ENCODE measurements at places on chromosomes 16 and 17.

- H3K36me3 ChIP-seq = peaks cover 30% of the 10 kb centered on the region
- H3K27me3 ChIP-seq = no peaks in the 10 kb centered on the region
- peak; percentile 96 for DNase-seq
- H3K4me1 ChIP-seq = peaks cover 42% of the 10 kb centered on the region
- peak overlapping the region; percentile 98 for H3K27ac ChIP-seq
Observed at GRCh38 chr17:1714980-1715802, 5.0 kb upstream of the TLCD2 start.

DNA sequence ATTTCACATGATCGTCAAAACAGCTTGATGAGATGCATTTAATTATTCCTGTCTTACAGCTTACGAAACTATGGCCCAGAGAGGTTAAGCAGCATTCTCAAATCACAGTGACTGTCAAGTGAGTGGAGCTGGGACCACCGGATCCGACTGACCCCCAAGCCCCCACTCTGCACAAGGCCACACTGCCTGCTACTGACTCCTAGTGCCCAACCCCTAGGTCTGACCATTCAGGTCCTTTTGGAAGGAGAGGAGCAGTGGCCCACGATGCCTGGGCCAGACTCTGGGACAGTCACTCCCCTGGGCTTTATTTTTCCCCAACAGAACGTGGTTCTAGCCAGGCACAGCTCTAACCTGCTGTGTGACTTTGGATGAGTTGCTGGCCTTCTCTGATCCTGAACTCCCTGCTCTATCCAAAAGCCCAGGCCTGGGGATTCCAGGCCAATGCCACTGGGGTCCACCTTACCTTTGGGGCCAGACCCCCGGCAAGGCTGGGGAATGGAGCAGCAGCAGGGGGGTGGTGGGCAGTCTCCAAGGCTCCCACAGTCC lies 9.9 kb downstream of the TSPOAP1 start:
- no peak for DNase-seq
- H3K36me3 ChIP-seq = no peaks in the 10 kb centered on the region
- no peaks in the 10 kb centered on the region for H3K4me1 ChIP-seq
- H3K27me3 ChIP-seq = no peaks in the 10 kb centered on the region
- no peak overlapping the region for H3K4me3 ChIP-seq

GRCh38 chr16:72854267-72854959 lies 193.5 kb downstream of the ZFHX3 start:
- peaks cover 12% of the 10 kb centered on the region for H3K4me1 ChIP-seq
- H3K36me3 ChIP-seq = no peaks in the 10 kb centered on the region
- no peak overlapping the region for H3K27ac ChIP-seq
- H3K4me3 ChIP-seq = no peak overlapping the region
- no peak for DNase-seq

DNA sequence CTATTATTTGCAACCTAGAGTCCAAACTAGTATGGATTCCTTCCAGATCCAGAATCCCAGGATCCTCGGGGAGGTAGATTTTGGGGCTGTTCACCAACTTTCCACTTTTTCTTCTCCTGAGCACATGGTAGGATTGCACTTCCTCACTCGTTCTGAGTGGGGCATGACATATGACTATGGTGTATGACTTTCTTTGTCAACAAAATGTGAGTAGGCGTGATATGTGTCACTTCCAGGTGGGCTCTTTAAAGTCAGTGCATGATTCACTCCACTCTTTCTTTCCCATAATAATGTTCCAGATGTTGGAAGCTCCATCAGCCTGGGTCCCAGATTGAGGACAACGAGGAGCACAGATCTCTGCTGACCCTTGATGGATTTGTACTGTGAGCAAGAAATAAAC lies 21.5 kb downstream of the IRX5 start:
- no peaks in the 10 kb centered on the region for H3K36me3 ChIP-seq
- H3K27ac ChIP-seq = no peak overlapping the region
- no peaks in the 10 kb centered on the region for H3K4me1 ChIP-seq
- H3K4me3 ChIP-seq = no peak overlapping the region

DNA sequence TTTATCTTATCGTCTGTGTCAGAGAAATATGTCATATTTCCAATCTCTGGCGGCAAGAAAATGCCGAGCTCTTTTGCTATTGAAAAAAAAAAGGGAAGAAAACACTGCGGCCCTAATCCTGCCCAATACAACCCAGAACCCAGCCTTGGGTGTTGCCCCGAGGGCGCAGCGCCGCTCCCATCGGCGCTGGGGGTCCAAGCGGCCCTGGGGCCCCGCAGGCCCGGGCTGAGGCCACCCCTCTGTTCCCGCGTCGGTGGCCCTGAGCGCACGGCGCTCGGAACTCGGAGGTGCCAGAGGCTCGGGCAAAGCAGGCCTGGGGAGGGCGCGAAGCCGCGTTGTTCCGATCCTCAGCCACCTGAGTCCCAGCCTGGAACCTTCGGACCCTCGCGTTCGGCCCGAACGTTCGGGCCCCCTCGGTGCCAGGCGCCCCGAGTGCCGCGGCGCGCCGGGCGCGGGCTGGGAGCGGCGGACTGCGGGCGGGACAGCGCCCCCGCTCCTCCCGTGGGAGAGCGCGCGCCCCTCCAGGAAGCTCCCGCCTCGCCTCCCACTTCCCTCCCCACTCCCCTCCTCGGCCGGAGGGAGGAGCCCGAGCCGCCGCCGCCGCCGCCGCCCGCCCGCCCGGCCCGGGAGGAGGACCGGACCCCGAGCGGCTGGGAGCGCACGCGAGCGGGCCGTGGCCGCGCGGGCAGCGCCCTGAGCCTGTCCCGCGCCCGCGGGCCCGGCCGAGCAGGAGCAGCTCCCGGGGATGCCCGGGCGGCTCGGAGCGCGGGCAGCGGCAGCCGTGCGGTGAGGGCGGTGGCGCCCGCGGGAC lies at the start of gene CPNE2:
CPNE2 (plus strand) TSS at position 609 of the 811 bp plus-strand sequence. CDS start 18,160 bp downstream, outside the sequence.
- peak; percentile 64 for DNase-seq
- no peaks in the 10 kb centered on the region for H3K27me3 ChIP-seq
- H3K4me3 ChIP-seq = peak within 1 kb of the TSS; percentile 77

GRCh38 chr17:69460963-69461922 lies 46.7 kb downstream of the MAP2K6 start:
- no peak overlapping the region for H3K27ac ChIP-seq
- DNase-seq = no peak
- H3K4me3 ChIP-seq = no peak overlapping the region
- H3K4me1 ChIP-seq = no peaks in the 10 kb centered on the region
- H3K36me3 ChIP-seq = no peaks in the 10 kb centered on the region
- no peaks in the 10 kb centered on the region for H3K27me3 ChIP-seq

- 0 out of 2 replicates have a peak overlapping the region, but pooled peaks have one; percentile 38 for H3K4me3 ChIP-seq
- H3K27ac ChIP-seq = peak overlapping the region; percentile 71
- H3K27me3 ChIP-seq = no peaks in the 10 kb centered on the region
- peak; percentile 86 for DNase-seq
- H3K4me1 ChIP-seq = peaks cover 12% of the 10 kb centered on the region
- H3K36me3 ChIP-seq = no peaks in the 10 kb centered on the region
Observed at GRCh38 chr17:80663781-80664206, 119.2 kb downstream of the RPTOR start.

DNA sequence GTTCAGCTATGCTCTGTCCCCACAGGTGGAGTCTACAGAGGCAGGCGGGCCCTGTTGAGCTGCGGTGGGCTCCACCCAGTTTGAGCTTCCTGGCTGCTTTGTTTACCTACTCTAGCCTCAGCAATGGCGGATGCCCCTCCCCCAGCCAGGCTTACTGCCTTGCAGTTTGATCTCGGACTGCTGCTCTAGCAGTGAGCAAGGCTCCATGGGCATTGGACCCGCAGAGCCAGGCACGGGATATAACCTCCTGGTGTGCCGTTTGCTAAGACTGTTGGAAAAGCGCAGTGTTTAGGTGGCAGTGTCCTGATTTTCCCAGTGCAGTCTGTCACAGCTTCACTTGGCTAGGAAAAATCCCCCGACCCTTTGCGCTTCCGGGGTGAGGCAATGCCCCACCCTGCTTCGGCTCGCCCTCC lies 89.1 kb downstream of the BCAS3 start:
- DNase-seq = no peak
- H3K36me3 ChIP-seq = no peaks in the 10 kb centered on the region
- H3K27me3 ChIP-seq = no peaks in the 10 kb centered on the region
- H3K27ac ChIP-seq = no peak overlapping the region
- H3K4me1 ChIP-seq = no peaks in the 10 kb centered on the region
- H3K4me3 ChIP-seq = no peak overlapping the region

GRCh38 chr16:48576927-48577326 lies 33.1 kb downstream of the N4BP1 start:
- H3K4me1 ChIP-seq = peaks cover 24% of the 10 kb centered on the region
- no peak overlapping the region for H3K4me3 ChIP-seq
- peaks cover 6% of the 10 kb centered on the region for H3K36me3 ChIP-seq

GRCh38 chr17:72234985-72235384 lies 114.2 kb downstream of the SOX9 start:
- peaks cover 22% of the 10 kb centered on the region for H3K27me3 ChIP-seq
- no peak for DNase-seq
- no peak overlapping the region for H3K4me3 ChIP-seq

DNA sequence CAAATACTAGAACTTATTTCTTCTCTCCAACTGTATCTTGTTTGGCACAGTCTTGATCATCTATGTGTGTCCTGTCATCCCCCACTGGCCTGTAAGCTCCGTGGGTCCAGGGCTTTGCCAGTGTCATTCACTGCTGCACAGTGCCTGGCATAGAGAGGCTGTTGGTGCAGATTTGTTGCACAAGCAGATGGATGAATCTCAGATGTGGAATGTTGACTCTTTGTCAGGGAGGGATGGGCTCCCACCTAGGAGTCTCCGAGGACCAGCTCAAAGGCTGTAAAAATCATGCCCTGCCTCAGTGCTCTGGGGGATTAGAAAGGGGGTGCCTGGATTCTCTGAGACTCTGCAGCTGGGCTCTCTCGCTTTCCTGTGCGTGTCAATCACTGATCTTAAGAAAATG lies 60.6 kb downstream of the RAB11FIP4 start:
- no peaks in the 10 kb centered on the region for H3K36me3 ChIP-seq
- H3K4me3 ChIP-seq = no peak overlapping the region
- H3K27ac ChIP-seq = no peak overlapping the region

DNA sequence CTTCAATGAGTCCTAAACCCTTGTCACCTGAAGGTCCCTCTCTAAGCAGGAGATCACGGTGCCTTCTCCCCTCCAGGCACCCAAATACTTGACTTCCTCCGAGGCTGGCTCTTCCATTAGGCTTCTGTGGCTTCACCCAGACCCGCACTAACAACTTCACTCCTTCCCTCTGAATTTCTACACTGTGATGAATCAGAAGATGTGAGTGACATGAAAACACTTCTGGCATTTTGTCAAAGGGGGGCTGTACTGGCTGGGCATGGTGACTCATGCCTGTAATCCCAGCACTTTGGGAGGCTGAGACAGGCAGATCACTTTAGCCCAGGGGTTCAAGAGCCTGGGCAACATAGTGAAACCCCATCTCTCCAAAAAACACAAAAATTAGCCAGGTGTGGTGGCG lies 72.6 kb upstream of the CNEP1R1 start:
- no peak overlapping the region for H3K4me3 ChIP-seq
- DNase-seq = no peak
- H3K36me3 ChIP-seq = no peaks in the 10 kb centered on the region
- H3K4me1 ChIP-seq = no peaks in the 10 kb centered on the region
- H3K27ac ChIP-seq = no peak overlapping the region
- H3K27me3 ChIP-seq = no peaks in the 10 kb centered on the region

DNA sequence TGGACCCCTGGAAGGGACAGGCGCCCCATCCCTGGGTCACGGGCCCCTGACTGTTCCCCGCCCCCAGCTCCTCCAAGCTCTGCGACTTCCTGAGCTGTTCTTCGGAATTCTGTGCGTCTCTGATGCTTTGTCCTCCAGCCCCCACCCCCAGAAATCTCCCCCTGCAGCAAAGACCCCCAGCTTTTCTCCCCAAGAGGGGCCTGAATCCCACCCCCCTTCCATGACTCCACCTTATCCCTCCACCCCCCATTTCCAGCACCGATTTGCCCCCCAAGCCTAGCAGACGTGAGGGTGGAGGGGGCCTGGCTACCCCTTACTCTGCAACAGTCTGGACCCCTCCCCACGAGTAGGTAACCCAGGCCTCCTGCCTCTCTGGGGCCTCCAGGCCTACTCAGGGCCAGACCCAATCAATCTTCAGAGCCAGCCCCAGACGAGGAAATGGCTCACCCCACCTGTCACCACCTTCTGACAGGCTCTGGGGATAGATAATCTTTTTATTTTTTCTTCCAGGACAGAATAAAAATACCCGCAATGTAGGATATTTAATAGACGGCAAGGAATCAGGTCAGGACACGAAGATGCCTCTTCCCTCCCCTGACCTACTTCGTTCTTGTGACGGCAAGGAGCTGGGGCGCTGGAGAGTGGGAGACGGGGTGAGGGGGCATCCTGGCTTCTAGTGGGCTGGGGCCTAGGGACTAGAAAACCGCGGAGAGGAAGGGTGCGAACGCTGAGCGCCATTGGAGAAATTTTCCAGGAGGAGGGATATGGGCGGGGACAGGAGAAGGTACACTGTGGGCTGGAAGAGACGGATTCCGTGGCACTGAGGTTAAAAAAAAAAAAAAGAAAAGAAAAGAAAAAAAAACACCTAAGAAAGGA lies 744 bp upstream of the PLXDC1 start:
- H3K27me3 ChIP-seq = no peaks in the 10 kb centered on the region
- no peak for DNase-seq
- H3K27ac ChIP-seq = no peak overlapping the region

DNA sequence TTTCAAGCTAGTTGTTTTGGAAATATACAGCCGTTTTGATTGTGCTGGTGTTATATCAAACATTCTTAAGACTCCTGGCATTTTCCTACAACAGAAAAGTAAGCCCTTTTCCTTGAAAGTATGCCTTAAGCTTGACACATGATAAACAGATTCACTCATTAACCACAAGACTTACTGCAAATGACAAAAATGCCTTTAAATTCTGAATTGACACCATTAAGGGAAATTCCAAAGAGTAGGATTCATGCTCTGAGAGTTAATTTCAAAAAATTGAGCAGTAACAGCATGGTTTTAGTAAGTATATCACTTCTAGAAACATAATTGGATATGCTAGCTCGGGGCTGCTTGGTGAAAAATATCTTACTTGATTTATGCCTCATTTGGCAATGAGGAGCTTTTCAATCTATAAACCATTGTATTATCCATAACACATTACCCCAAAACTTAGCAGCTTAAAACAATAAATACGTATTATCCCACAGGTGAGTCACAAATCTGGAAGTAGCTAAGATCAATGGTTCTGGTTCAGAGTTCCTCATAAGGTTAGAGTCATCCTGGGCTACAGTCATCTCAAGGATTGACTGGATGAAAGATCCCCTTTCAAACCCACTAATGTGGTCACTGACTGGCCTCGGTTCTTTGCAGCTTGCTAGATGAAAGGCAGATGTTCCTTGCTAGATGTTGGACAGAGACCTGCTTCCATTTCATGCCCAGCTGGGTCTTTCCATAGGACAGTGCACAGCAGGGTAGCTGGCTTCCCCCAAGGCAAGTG lies 8.2 kb upstream of the PHAF1 start:
- H3K4me1 ChIP-seq = peaks cover 28% of the 10 kb centered on the region
- DNase-seq = peak; percentile 91
- peaks cover 14% of the 10 kb centered on the region for H3K36me3 ChIP-seq
- peak overlapping the region; percentile 16 for H3K4me3 ChIP-seq
- H3K27ac ChIP-seq = peak overlapping the region; percentile 69
- no peaks in the 10 kb centered on the region for H3K27me3 ChIP-seq

Measured in GM23248 (cell line).